ENCODE measurements at places on chromosomes 1 and 21.

DNA sequence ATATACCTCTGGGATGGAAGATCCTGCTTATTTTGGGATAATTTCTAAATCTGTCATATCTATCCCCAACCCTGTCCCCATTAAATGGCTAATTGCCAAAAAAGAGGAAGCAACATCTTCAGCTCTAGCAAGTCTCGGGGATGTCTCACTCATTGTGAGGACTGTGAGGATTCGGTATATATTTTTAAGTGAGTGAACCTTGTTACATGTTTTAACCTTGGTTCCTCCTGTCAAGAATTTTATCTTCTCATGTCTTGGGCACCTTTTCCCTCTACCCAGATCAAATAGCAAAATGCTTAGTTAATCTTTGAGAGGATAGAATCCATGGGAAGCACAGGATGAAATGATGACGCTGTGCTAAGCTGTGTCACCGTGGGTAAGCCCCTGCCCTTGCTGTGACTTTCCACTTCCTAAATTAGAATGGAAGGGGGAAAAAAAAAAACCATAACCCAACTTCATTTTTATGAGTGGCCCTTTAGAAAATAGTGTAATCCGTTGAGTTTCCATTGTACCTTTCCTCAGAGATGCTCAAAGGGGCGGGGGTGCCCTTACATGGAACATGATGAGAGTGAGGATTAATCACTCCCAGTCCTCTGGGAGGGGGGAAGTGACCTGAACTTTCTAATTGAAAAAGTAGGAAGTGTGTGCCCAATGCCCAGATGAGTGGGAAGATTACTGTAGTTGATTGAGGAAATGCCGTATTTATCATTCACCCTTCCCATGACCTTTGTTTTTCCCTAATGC is 7.6 kb downstream of the ATP1A1 start:
- no peak for DNase-seq

GRCh38 chr1:239053279-239053678 is 333.1 kb upstream of the CHRM3 start:
- no peak for DNase-seq

- no peak for DNase-seq
These were observed 38.3 kb upstream of the PRSS38 start for GRCh38 chr1:227777156-227777555.

DNA sequence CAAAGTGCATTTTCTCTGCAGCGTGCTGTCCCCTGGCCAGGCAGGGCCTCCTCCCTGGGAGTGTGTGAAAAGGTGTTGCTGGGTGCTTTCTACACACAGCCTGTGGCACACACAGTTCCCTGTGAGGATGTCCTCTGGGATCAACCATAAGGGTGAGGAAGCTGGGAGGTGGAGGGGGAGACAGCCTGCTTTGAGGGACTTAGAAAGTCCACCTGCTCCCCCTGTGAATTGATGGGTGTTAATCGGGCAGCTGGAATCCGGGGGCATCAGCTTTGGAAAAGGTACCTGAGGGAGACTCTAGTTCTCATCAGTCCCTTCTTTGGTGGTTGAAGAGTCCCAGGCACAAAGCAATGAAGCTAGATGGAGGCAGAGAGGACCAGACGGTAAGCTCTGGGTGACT is 35.8 kb downstream of the LHX4 start:
- no peak for DNase-seq

DNA sequence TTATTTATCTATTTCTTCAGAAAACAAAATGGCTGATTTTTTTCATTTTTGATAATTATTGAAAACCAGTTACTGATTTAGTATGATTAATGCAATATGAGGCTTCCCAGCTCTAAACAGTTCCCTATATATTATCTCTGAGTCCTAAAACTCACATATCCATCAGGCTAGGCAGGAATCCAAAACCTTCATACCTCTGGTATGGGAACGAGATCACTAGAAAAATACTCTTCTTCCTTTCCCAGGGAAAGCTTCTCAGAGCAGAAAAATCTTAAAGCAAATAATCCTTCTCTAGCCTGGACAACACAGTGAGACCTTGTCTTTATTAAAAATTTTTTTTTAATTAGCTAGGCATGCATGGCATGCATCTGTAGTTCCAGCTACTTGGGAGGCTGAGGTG is 42.5 kb downstream of the KDM5B start:
- DNase-seq, result no peak

GRCh38 chr1:181073638-181074037 is 14.9 kb upstream of the IER5 start:
- no peak for DNase-seq

DNA sequence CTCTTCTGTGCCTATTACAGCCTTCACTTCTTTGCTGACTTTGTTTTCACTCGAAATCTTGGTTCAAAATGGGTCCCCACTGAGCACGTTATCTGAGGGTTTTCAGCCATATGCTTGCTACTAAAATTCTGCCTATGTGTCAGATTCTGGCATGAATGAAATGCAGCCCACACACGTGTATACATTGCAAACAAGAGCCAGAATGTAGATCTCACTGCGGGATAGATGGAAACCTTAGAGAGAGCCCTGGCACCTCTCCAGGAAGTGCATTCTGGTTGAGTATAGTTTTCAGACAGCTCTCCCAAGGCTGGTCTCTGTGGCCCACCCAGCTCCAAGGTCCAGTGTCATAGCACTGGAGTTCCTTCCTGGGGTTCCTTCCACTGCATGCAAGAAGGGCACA is 234.7 kb upstream of the GJB5 start:
- DNase-seq, result no peak

DNA sequence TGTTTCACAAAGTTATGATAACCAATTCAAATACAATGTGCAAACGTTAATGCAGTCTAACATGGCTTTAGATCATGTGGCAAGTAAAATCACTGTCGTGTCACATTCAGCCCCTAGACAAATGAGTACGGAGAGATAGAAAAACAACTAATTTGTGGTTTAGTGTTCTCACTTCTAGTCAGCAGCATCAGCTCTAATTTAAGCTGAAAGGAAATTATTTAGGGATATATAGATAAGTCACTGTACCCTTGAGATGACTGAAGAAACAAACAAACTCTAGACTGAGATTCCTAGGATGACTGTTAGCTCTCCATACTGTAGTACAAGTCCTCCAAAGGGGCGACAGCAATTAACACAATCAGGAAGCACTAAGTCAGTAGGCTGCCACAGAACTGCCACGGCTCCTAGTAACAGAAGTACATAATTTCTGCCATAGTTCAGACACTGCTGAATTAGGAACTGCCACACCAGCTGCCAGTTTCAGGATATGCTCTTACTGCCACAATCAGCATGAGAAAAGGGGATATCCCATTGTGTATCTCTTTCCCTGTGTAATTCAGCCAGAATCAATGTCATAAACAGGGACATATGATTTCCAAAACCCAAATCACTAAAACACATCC is 150.4 kb upstream of the NEGR1 start:
- DNase-seq, result no peak

GRCh38 chr1:235502601-235503402 is 1.4 kb downstream of the B3GALNT2 start:
- no peak for DNase-seq

GRCh38 chr1:53508991-53509666 is 49.9 kb downstream of the DMRTB1 start:
- no peak for DNase-seq

DNA sequence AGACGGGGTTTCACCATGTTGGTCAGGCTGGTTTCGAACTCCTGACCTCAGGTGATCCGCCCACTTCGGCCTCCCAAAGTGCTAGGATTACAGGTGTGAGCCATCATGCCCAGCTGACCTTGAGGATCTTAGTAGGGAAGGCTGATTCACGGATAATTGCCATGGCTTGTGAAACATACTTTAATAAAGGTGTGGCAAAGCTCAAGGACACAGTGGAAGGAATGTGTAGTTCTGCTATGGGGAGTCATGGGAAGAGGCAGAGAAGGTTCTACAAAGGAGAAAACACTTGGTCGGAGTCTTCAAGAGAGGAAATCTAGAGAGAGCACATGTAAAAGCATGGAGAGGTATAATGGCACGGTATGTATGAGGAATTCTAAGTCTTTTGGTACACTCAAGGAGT is 12.7 kb upstream of the PTCH2 start:
- DNase-seq, result no peak

GRCh38 chr1:82978461-82979324 is 1020.2 kb downstream of the TTLL7 start:
- DNase-seq, result no peak

DNA sequence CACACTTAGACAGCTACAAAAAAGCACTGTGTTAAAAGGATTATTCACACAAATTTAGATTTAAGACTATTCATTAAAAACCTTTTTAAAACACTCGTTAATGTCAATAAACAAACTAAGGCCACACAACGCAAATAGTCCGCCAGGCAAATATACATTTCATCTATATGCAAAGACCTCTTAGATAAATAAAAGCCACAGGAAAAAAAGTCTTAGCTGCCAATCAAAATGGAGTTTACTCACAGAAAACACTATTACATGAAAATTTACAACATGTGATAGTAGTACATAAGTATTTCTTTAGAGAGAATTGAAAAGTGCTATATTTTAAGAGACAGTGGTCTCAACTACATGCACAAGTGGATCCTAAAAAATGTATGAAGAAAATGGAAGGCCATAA is 2.7 kb upstream of the PHTF1 start:
- no peak for DNase-seq

DNA sequence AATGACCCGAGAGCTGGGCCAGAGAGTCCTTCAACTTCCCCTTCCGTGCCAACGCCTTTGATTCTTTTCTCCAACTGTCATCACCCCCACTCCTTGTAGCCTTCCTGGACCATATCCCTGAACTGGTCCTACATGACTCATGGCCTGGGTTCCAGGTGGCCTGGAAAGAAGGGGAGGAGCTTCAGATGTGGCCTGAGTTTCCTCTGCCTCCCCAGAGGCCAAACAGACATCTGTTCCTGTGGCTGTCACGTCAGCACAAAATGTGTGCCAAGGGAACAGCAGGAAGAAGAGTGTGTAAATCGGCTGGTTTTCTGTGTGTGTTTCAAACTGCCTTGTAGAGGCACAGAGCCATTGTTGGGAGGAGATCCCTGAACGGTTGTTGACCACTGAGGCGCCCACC is 24.9 kb upstream of the KIRREL1 start:
- DNase-seq, result no peak

DNA sequence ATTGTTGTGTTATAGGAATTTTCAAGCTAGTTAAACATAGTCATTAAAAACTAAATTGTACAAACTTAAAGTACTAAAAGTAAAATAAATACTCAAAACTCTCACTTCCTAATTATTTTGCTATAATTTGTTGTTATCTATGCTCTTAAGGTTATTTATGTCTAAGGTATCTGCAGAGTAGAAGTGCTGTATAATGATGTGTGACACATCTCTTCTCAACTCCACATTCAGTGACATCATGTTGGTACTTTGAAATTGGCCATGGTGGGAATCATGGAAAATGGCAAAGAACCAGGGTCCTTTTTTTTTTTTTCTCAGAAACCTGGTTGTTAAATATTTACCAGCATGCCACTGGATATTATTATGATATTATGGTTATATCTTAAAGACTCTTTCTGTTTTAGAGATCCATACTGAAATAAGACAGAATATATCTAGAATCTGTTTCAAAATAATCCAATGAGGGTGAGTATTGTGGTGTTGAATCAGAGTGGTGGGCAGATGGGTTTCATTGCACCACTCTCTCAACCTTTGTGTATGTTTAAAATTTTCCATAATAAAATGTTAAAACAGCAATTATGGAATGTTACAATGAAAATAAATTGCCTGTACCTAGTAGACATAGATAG is 22.4 kb downstream of the LRRC8B start:
- DNase-seq, result no peak

- no peak for DNase-seq
These were observed 33.2 kb downstream of the CCSAP start for GRCh38 chr1:229309684-229310083.

- DNase-seq, result no peak
These were observed 24.6 kb downstream of the TRIM45 start for GRCh38 chr1:117096951-117097408.

DNA sequence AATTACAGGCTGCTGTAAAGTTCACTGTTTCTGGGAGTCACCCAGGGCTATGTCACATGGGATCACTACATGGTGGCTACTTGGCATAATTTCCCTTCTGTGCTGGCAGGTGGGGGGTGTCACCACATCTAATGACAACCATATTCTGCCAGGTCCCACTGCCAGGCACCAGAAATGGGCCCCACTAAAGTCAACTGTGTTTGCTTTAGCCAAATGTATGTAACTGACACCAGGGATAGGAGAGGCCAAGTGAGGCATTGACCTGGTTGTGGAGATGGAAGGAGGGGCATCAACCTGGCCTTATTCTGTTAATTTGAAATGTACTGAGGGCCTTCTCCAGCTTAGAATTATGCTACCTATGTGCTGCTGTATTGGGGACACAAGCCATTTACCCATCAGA is 370.6 kb upstream of the PROX1 start:
- DNase-seq, result no peak

DNA sequence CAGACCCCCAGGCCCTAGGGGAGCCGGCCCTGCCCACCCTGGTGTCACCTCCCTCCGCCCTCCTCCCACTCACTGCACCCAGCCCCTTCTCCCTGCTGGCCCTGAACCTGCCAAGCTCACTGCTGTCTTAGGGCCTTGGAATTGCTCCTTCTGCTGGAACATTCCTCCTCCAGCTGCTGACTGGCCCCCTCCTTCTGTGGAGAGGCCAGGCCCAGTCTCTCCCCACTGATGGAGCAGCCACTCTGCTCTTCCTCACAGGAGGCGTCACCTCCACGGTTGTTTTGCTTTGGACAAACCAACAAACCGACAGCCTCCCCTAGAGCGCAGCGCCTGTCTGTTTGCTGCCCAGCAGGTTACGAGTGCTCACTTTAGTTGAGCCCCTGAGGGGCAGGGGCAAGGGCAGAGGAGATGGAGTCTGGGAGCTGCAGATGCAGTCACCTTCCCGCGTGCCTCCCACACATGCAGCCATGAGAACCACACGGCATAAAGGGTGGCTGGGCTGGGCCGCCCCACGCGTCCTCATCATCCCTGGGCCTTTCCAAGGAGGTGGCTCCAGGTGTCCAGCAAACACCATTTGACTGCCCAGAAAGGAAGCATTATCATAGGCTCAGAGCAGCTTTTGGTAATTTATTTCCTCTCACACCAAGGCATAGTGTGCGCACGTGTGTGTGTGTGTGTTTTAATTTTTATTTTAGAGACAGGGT is 9.4 kb downstream of the OXCT2 start:
- no peak for DNase-seq

DNA sequence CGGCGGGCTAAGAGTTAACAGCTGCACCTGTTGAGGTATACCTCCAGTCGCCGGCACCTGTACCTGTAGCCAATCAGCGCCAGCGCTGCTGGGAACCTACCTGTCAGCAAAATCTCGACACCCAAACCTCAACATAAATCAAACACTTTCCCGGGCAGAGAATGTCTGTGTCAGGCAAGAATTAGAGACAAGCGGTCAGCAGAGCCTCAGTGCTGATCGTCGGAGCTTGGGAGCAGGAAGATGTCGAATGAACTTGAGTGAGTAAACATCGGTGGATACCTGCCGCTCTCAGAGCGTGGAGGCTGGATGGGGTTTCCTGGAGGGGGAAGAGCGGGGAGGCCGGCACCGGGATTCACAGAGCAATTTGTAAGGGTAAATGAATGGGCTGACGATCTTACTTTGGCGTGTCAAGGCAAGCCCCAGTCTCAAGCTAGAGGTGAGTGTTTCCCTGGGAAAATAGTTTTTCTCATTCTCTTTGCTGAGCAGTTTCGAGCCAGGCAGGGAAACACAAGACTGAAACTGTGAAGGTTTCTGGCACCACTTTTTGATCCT is at the start of gene GRHL3:
TSS of gene GRHL3 (plus strand) at position 46 of the 552 bp plus-strand sequence. CDS start at position 241, 195 bp downstream.
- DNase-seq, result no peak
